T-helper 2 cell (primary cell): ENCODE measurements at places on chromosomes 16 and 17.
A peak's percentile ranks its signal among the peaks of the same experiment; 100 is the strongest.

DNA sequence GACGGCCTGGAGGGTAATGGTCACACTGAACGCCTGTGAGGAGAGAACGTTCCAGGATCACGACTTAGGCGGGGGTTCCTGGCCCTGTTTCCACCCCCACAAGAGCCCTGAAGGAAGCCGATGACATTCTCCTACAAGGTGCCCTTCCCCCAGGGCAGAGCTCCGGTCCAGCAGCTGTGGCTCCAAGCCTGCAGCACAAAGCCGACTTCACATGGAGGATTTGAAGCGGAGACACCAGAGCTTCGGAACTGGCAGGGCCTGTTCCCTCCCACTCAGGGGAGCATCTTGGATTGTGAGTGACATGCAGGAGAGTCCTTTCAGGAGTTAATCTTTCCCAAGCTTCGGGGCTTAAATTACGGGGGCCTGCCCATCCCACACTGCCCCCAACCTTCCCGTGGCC lies 5.0 kb downstream of the FADS6 start:
- no peak for DNase-seq

DNA sequence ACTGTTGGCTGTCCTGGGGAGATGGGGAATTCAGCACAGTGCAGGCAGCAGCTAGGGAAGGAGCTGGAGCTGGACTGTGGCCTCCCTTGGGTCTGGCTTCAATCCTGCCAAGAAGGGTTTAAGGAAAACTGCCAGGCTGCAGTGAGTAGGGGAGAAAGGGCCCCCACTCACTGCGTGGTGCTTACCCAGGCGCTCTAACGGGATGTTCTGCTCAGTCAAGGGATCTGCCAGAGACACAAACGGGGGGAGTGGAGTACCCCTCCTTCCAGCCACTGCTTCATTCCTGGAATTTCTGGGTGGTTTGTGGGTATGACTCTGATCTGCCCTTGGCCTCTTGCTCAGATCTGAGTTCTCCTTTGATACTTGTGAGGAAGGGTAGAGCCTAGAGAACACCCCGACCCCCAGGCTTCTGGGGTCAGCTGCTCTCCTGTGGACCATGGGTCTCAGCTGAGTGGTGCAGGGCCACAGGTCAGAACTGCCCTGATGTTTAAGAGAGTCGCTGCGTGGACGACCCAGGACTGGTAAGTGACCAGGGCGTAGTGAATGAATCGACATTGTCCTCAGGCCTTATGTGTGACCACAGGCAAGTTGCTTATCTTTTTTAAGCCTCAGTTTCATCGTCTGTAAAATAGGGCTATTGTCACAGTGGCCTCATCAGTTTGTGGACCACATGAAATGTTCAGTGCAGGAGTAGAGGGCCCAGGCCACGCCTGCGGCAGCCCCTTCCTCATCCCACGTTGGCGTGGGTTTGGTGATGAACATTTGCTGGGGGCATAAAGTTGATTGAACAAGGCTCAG lies 9.6 kb downstream of the CRISPLD2 start:
- DNase-seq: no peak

- DNase-seq: no peak
These were observed 131.7 kb upstream of the HSBP1 start for GRCh38 chr16:83676086-83676485.

- peak; percentile 39 for DNase-seq
These were observed 1.1 kb downstream of the ZCCHC14 start for GRCh38 chr16:87491522-87492290.

GRCh38 chr16:84330685-84331050 lies 36.0 kb downstream of the WFDC1 start:
- DNase-seq: no peak

- DNase-seq: no peak
These were observed 159.4 kb upstream of the HSBP1 start for GRCh38 chr16:83648347-83648746.

DNA sequence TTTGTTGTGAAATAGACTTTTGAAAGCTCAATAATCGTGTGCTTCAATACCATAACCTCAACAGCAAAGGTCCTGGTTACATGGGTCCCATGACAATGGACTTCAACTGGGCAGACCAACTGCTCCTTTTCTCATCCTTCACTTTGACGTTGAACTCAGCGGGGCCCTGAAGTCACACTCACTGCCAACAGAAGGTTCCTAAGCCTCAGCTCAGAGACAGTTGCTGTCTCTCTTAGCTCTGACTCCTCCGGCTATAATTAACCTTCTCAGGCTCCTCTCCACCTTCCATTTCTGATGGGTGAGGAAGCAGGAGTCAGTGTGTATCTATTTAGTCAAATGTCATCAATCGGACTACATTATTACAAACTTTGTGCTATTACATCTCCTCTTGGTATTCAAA lies 23.8 kb downstream of the MPP3 start:
- no peak for DNase-seq
